Memory B cell (primary cell): ENCODE measurements at places on chromosomes 16 and 17.

GRCh38 chr16:3158510-3159314, 23.9 kb downstream of the ZNF213 start:
- DNase-seq, result peak; percentile 68

- no peak for DNase-seq
Observed at GRCh38 chr17:64005734-64006167, 7.6 kb downstream of the PRR29 start.

GRCh38 chr16:46974352-46974751, 878 bp upstream of the DNAJA2 start:
- DNase-seq, result peak; percentile 40

- no peak for DNase-seq
Observed at GRCh38 chr17:80986046-80986445, 5.6 kb upstream of the CHMP6 start.

DNA sequence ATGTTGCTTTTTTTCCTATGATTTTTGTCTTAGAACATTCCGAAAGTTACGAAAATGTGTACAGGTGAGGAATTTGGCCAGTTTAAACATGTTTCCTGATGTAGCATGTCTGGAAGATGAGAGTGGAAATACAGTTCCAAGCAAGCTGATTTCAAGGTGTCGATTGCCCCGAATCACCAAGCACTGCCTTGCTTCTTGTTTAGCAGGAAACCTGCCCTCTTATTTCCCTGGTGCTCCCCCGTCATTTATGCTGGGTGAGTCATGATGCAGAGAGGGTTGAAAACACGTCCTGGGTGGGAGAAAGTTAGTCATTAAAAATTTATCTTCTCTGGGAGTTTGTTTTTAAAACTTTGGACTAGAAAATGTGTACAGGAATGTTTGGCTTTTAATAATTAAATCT, 608.6 kb upstream of the EEF2KMT start:
- no peak for DNase-seq

DNA sequence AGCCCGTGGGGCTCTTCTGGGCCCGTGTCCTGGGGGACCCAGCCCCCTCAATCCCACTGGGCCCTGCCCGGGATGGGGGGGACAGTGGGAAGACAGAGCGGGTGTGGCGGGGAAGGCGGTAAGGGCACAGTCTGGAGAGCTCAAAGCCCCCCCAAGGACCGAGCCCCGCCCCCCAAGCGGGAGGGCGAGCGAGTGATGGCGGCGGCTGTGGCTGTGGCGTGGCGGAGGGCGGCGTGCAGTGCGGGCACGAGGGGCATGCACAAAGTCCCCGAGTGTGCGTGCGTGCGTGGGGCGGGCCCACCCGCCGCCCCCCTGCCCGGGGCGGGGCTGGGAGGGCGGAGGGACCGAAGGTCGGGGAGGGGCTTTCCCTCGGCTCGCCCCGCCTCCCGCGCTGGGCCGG, 3.6 kb upstream of the WDR24 start:
- no peak for DNase-seq
